ENCODE measurements at places on chromosomes 4 and X. TPM values are rescaled to one million over a fixed set of nuclear protein-coding genes. Genes with fewer than 3 reads are reported as not detected.

GASK1B gene
- 44.4 TPM for total RNA-seq

ACSL4 gene
- total RNA-seq: 26.3 TPM

LNX1 gene
- total RNA-seq: 13.3 TPM

CLDN22 gene
- total RNA-seq: not detected

F8A3 gene
- total RNA-seq: 2.4 TPM

CNOT6L gene
- 47.3 TPM for total RNA-seq

EGFL6 gene
- 27.8 TPM for total RNA-seq

GATA1 gene
- total RNA-seq: 0.39 TPM

PPBP gene
- 17.8 TPM for total RNA-seq

GRCh38 chrX:130125091-130125874 lies 15.0 kb upstream of the ELF4 start:
- DNase-seq: no peak
- no peak overlapping the region for H3K27ac ChIP-seq
- H3K4me1 ChIP-seq: peaks cover 10% of the 10 kb centered on the region
- peaks cover 14% of the 10 kb centered on the region for H3K27me3 ChIP-seq
- H3K4me3 ChIP-seq: no peak overlapping the region
- peaks cover 14% of the 10 kb centered on the region for H3K36me3 ChIP-seq

DNA sequence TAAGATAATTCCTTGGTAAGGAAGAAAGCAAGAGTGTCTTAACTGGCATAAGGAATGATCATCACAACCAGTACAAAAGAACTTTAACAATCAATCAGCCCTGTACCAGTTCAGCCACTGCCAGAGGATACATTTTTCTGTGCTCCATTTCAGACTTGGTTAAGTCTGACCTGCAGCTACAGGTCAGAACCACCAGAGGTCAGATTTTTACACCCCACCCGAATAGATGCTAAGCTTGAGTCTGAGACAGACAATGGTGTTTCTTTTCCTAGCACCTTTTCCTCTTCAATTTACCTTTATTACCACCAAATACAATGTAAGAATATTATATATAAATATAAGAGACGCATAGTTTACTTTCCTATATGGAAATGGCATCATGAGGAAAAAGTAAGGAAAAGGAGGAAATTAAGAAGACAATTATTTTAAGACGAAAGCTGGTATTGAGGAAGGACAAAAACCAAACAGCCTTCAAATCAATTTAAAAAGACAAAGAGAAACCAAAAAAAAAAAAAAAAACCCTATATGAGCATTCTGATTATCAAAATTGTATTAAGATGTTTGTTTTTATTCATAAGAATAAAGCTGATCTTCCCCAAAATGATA lies 215.3 kb upstream of the TTC29 start:
- no peak overlapping the region for H3K27ac ChIP-seq
- peaks cover 10% of the 10 kb centered on the region for H3K4me1 ChIP-seq
- no peak overlapping the region for H3K4me3 ChIP-seq
- H3K36me3 ChIP-seq: no peaks in the 10 kb centered on the region

- H3K36me3 ChIP-seq: no peaks in the 10 kb centered on the region
- no peak overlapping the region for H3K4me3 ChIP-seq
- H3K27ac ChIP-seq: no peak overlapping the region
- H3K4me1 ChIP-seq: no peaks in the 10 kb centered on the region
- DNase-seq: no peak
- H3K27me3 ChIP-seq: no peaks in the 10 kb centered on the region
These were observed 2365.6 kb downstream of the ARAP2 start for GRCh38 chr4:33878710-33879109.

- H3K27me3 ChIP-seq: no peaks in the 10 kb centered on the region
- no peaks in the 10 kb centered on the region for H3K4me1 ChIP-seq
- H3K4me3 ChIP-seq: no peak overlapping the region
These were observed 548.1 kb downstream of the PACRGL start for GRCh38 chr4:21248331-21248730.

- no peak overlapping the region for H3K4me3 ChIP-seq
- no peak overlapping the region for H3K27ac ChIP-seq
- H3K27me3 ChIP-seq: no peaks in the 10 kb centered on the region
- no peaks in the 10 kb centered on the region for H3K36me3 ChIP-seq
- H3K4me1 ChIP-seq: no peaks in the 10 kb centered on the region
These were observed 244.5 kb upstream of the TLL1 start for GRCh38 chr4:165628572-165628971.

DNA sequence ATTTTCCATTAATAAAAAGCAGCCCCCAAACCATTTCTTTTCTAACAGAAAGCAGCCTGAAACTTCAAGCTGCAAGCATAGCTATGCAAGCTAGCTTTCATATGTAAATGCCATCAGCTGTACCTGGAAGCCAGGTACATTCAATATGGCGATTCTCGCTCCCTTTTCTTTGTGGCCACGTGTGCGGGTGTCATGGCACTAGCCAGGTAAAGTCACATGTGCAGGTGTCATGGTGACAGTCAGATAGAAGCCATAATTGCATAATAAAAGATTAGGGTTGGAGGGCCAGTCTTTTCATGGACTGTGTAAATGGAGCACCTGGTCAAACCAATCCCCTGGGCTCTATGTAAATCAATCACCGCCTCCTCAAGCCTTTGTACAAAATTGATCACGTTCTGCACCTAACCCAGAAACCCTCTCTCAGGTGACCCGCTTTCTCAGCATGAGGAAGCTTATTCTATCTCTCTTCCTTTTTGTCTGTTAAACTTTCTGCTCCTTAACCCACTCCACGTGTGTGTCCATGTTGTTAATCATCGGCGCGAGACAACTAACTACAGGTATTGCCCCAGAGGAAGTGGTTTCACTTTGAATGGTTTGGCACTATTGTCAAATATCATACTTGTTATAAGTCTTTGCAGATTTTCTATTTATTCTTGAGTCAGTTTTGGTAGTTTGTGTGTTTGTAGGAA lies 18.0 kb upstream of the RHOXF2 start:
- H3K4me1 ChIP-seq: peaks cover 6% of the 10 kb centered on the region
- H3K27ac ChIP-seq: no peak overlapping the region
- DNase-seq: no peak
- no peak overlapping the region for H3K4me3 ChIP-seq

DNA sequence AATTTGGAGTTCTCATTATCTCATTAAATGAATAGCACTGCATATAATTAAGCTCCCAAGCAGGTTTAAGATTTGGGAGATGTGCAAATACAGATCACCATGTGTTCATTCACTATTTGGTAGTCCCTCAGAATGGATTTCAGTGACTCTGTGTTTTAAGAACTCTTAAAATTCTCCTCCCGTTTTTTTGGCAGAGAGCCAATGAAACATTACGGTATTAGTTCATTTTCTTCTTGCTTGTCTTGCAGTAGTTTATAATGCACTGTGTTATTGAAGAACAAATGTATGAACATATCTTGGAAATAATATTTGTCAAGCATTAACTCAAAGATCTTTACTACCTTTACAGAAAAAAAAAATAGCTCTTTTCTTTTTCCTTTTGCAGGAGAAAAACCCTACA lies 32.7 kb downstream of the KLF3 start:
- no peak overlapping the region for H3K27ac ChIP-seq
- DNase-seq: no peak
- H3K4me1 ChIP-seq: no peaks in the 10 kb centered on the region
- H3K27me3 ChIP-seq: no peaks in the 10 kb centered on the region
- H3K4me3 ChIP-seq: no peak overlapping the region

GRCh38 chr4:6452116-6452896 lies 20.1 kb downstream of the PPP2R2C start:
- H3K36me3 ChIP-seq: peaks cover 8% of the 10 kb centered on the region
- peaks cover 75% of the 10 kb centered on the region for H3K4me1 ChIP-seq
- no peaks in the 10 kb centered on the region for H3K27me3 ChIP-seq
- DNase-seq: no peak
- H3K27ac ChIP-seq: no peak overlapping the region

- no peak for DNase-seq
- no peaks in the 10 kb centered on the region for H3K36me3 ChIP-seq
- peaks cover 50% of the 10 kb centered on the region for H3K4me1 ChIP-seq
- H3K4me3 ChIP-seq: peak overlapping the region; percentile 43
These were observed 37.5 kb upstream of the IQSEC2 start for GRCh38 chrX:53318766-53319353.

DNA sequence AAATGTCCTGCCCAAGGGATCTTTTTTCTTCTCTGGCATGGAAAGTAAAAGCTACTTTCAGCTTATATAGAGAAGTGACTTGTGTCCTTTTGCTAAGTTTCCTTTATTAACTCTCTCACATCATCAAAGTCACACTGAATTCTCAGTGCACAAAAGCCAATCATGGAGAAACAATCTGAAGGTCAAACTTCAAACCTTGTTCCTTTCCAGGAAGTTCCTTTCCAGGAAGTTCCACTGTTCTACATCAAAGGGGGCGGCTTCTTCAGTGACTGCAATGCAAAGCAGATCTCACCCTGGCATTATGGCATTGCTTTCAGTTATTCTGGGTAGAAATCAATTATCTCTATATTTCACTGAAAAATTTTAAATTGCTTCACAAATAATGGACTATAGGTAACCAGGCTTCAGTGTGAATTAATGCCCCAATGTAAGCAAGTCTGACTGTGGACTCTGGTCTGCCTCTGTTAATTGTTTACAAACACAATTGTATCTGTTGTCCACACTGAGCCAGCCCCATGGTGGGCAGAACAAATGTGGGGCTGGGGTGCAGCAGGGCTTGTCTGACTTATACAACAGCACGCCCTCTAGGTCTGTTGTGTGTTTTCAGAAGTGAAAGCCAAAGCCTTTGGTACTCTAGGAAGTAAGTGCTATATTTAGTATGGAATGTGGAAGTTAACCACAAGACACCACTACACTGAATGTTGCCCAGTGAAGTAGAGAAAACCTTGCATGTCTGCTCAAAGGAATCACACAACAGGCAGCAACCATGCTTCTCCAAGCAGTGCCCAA lies 98.8 kb downstream of the CDS1 start:
- H3K27ac ChIP-seq: peak overlapping the region; percentile 26
- H3K36me3 ChIP-seq: peaks cover 34% of the 10 kb centered on the region
- no peaks in the 10 kb centered on the region for H3K27me3 ChIP-seq
- H3K4me1 ChIP-seq: peaks cover 5% of the 10 kb centered on the region

GRCh38 chrX:2819345-2820135 lies 9.2 kb upstream of the GYG2 start:
- H3K27ac ChIP-seq: no peak overlapping the region
- no peaks in the 10 kb centered on the region for H3K27me3 ChIP-seq
- no peak overlapping the region for H3K4me3 ChIP-seq
- peaks cover 7% of the 10 kb centered on the region for H3K4me1 ChIP-seq
- no peaks in the 10 kb centered on the region for H3K36me3 ChIP-seq
- DNase-seq: no peak

- no peaks in the 10 kb centered on the region for H3K36me3 ChIP-seq
- H3K27me3 ChIP-seq: peaks cover 46% of the 10 kb centered on the region
- H3K4me1 ChIP-seq: peaks cover 7% of the 10 kb centered on the region
These were observed 107.3 kb downstream of the ADRA2C start for GRCh38 chr4:3873408-3874027.

DNA sequence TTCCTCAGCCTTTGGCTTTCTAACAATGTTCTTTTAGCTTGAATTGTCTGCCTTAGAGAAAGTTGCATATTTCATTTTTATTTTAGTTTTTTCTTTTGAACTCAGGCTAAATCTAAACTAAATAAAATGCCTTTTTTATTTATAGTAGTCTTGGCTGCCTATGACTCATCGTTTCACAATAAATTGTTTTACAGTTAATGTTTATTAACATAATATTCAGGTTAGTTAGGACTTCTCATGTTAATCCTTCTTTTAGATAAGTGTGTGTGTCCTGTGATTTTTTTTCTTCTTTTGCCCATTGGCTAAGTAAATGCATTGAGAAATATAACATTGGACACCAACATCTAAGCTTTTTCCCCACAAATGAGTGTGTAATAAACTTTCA lies 1.6 kb downstream of the RP2 start:
- no peaks in the 10 kb centered on the region for H3K36me3 ChIP-seq
- no peaks in the 10 kb centered on the region for H3K27me3 ChIP-seq
- no peak overlapping the region for H3K27ac ChIP-seq
- peaks cover 8% of the 10 kb centered on the region for H3K4me1 ChIP-seq
- DNase-seq: no peak

DNA sequence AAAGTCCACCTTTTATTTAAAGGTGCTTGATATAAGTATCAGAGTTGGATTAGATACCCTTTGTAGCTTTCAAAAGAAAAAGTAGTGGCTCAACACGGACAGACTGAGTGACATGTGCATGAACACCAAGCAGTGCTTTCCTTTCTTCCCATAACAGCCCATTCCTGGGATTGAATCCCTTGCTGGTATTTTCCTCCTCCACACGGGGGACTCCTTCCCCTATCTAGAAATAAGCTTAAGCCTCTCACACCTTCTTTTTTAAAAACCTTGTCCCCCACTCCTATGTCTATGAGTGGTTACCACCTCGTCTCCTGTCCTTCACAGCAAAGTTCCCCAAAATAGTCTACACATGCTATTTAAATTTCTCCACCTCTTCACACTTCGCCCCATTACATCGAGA lies 5.1 kb downstream of the AP1S2 start:
- H3K27ac ChIP-seq: no peak overlapping the region
- H3K4me3 ChIP-seq: no peak overlapping the region
- H3K36me3 ChIP-seq: no peaks in the 10 kb centered on the region
- DNase-seq: no peak
- peaks cover 6% of the 10 kb centered on the region for H3K4me1 ChIP-seq
- peaks cover 25% of the 10 kb centered on the region for H3K27me3 ChIP-seq

All from spinal cord (tissue), 10 donors.